NCI-H460 (cell line): ENCODE measurements at places on chromosomes 6 and 20. TPM values are rescaled to one million over a fixed set of nuclear protein-coding genes. Genes with fewer than 3 reads are reported as not detected.
A peak's percentile ranks its signal among the peaks of the same experiment; 100 is the strongest.

The CGA gene
- total RNA-seq: 0.67 TPM in 1 of 2 replicates, not detected in the other

The SAMD3 gene
- not detected in 2 replicates for total RNA-seq

DNA sequence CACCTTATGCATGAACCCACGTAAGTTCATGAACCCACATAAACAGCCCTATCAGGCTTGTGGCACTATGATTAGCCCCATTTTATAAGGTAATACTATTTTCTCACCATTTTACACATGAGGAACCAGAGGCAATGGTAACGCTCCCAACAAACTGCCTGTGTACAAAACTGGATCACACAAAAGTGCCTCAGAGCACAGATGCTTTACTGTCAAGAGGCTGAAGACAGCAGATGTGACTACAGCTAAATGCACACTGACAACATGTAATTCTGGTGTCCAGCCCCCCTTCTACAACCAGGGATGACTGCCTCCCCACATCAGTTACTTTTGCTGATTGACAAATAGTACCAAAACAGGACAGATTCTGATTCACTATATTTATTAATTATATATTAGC, 69.6 kb downstream of the GMDS start:
- DNase-seq: no peak

GRCh38 chr6:131849799-131850198, 42.0 kb downstream of the ENPP1 start:
- DNase-seq: no peak

- no peak for DNase-seq
Measured at GRCh38 chr6:134810402-134810801, 139.5 kb downstream of the ALDH8A1 start.

GRCh38 chr6:14499841-14500240, 382.3 kb downstream of the CD83 start:
- DNase-seq: peak; percentile 9

DNA sequence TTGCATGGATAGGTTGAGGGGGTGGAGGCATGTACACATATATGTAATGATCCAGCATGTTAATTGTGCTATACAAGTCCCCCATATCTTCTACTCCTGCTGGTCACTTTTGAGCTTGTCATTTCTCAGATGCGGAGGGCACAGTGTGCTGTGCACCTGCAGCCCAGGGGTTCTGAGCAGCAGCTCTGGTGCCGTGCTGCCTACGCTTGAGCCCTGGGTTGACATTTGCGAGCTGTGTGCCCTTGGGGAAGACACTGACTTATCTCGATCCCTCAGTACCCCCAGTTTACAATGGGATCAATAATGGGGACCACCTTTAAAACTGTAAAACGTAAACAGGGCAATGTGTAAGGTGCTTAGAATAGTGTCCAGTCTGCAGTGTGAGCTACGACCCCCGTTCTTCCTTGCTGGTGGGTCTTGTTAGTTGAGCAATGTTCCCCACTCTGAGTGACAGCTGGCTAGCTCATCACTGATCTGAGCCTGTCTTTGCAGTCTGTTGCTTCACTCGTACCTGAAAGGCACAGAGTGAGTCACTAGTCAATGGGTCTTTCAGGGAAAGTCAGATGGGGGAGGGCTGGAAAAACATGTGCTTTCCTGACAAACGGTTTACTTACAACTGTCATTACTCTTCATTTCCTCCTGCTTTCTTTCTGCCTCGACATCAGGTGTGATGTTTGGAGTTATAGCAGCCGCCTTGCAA, 91.7 kb downstream of the SLC2A10 start:
- DNase-seq: no peak

DNA sequence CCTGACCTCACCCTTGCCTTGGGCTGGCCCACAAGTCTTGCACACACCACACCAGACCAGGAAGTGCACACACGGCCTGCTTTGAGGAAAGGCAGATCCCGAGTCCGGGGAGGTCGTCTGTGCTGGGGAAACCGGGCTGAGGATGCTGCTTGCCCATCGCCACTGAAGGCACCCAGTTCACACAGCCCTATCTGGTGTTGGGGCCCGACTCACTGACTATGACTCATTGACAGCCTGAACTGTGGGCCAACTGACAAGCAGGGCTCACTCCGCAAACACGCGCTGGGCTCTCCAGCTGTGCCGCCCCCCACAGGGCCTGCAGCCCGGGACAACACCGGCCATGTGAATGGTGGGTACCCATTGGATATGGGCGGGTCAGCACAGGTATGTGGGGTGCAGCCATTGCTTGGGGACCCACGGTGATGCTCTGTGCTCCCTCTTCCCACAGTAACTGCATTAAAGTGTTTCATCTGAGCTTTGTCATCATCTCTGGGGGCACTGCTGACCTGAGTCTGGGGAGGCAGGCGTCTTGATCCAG, 1.6 kb downstream of the SAMD10 start:
- DNase-seq: no peak
